ENCODE measurements at places on chromosomes 1 and 21. TPM values are rescaled to one million over a fixed set of nuclear protein-coding genes. Genes with fewer than 3 reads are reported as not detected.

DNA sequence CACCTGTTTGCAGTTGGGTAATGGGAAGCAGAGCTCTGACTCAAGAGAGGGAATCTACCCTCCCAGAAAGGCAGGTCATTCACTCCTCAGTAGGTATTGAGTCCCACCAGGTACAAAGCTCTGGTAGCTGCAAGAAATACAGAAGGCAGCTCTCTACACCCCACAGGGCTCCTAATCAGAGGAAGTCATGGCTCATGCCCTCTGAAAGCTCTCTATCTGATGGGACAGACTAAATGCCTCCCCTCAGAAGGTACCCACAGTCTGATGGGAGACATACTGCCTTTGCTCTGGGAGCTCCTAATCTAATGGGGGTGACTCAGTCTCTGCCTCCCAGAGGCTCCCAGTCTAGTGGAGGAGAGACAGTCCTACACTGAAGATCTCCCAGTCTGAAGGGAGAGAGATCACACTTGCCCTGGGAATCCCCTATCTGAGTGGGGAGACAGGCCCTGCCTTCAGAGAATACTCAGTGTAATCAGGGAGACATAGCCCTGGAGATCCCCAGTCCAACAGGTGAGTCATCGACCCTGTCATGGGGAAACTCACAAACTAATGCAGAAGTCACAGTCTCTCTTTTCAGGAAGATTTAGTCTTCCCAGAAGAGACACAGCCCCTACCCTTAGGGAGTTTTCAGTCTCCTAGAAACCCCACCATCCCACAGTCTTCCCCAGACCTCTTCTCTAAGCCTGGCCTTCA is 23.7 kb downstream of the CAMK1G start:
- no peak for DNase-seq
- no peak overlapping the region for H3K4me3 ChIP-seq
- no peak overlapping the region for H3K27ac ChIP-seq
- H3K36me3 ChIP-seq: no peaks in the 10 kb centered on the region

RNF186 gene
- not detected for total RNA-seq

DNA sequence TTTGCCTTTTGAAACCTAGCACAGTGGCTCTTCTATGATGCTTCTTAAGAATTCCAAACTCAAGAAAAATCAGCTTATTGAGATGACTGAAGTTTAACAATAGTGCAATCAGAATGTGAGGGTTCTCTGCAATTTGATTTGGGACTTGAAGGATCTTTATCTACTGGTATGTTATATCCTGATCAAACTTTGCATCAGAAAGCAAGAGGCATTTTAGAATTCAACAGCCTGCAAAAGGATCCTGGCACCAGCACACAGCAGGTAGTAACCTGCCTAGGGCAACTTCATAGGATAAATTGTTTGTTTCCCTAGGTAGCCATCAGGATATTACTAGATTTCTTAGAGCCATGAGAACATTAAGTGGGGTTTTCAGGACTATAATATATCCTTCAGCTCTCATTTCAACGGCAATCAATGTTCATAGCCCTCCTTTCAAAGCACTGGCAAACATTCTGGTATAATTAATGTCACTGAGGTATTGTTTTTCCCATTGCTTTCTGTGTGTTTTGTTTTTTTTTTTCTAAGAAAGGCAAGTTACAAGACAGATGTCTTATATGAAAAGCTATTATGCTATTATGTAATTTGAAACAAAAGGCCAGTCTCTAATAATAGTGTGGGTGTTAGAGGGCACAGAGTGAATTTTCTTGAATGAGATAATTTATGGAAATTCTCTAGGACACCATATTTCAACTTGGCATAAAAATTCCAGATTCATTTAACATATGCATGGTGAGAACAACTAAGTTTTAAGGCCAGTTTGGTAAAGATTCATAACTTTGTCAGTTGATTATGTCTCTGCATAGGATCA is 34.5 kb downstream of the NTNG1 start:
- no peaks in the 10 kb centered on the region for H3K27me3 ChIP-seq
- no peak for DNase-seq
- H3K27ac ChIP-seq: no peak overlapping the region
- no peak overlapping the region for H3K4me3 ChIP-seq
- H3K36me3 ChIP-seq: no peaks in the 10 kb centered on the region

DNA sequence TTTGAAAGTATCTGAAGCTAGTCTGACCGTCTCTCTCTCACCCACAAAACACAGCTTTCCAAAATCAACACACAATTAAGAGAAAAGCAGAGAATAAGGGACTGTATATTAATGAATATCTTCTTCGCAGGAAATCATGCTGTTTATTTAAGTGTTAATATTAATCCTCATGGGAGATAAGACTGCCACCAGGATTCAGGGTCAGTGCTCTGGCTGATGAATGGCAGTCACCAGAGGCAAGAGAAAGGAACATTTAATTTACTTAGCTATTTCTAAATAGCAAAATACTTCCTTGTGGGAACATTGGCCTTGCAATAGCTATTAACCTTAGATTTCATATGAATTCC is 2.2 kb downstream of the SCYL3 start:
- no peak for DNase-seq
- no peak overlapping the region for H3K4me3 ChIP-seq
- H3K27me3 ChIP-seq: no peaks in the 10 kb centered on the region

DNA sequence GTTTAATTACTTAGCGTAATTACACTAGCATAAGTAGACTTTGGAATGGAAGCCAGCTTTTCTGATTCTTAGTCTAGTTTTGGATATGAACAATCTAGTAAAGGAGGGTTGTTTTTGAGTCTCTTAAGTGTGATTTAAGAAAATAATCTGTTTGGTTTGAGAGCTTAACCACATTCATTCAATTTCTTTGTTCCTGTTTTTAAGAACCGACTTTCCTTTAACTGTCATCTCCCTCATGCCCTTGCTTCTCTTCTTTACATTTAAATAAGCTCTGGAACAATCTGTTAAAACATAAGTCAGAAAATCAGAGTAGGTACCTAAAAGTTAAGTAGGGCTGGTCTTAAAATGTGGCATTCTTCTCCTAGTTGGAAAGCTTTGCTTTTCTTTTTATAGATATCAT is 27.7 kb downstream of the CDC42 start:
- H3K4me3 ChIP-seq: no peak overlapping the region
- no peaks in the 10 kb centered on the region for H3K36me3 ChIP-seq
- no peak for DNase-seq
- H3K4me1 ChIP-seq: peaks cover 17% of the 10 kb centered on the region

DNA sequence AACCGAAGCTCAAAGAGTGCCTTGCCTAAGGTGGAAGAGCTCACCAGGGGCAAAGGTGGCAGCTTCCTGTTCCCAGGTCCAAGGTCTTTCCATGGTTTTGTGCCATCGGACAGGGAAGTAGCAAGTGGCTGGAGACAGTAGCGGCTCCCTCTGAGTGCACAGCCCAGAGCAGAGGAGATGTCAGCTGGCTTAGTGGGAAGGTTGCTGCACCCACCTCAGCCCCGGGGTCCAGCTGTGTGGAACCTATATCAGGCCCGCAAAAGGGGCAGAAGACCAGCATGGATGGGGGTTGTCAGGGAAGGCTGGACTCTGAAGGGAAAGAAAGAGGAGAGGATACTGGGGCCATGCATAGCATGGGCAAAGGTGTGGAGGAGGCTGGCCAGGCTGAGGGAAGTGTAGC is 6.8 kb downstream of the IKBKE start:
- DNase-seq: no peak
- peaks cover 4% of the 10 kb centered on the region for H3K4me1 ChIP-seq
- peaks cover 4% of the 10 kb centered on the region for H3K27me3 ChIP-seq
- H3K27ac ChIP-seq: no peak overlapping the region
